ENCODE measurements at places on chromosomes 3 and 15. TPM values are rescaled to one million over a fixed set of nuclear protein-coding genes. Genes with fewer than 3 reads are reported as not detected.
A peak's percentile ranks its signal among the peaks of the same experiment; 100 is the strongest.

- H3K4me1 ChIP-seq: no peaks in the 10 kb centered on the region
- no peak overlapping the region for H3K4me3 ChIP-seq
- no peak for DNase-seq
- H3K27me3 ChIP-seq: peaks cover 5% of the 10 kb centered on the region
- no peak overlapping the region for H3K27ac ChIP-seq
Measured at GRCh38 chr15:90126022-90126421, 23.8 kb upstream of the IDH2 start.

DNA sequence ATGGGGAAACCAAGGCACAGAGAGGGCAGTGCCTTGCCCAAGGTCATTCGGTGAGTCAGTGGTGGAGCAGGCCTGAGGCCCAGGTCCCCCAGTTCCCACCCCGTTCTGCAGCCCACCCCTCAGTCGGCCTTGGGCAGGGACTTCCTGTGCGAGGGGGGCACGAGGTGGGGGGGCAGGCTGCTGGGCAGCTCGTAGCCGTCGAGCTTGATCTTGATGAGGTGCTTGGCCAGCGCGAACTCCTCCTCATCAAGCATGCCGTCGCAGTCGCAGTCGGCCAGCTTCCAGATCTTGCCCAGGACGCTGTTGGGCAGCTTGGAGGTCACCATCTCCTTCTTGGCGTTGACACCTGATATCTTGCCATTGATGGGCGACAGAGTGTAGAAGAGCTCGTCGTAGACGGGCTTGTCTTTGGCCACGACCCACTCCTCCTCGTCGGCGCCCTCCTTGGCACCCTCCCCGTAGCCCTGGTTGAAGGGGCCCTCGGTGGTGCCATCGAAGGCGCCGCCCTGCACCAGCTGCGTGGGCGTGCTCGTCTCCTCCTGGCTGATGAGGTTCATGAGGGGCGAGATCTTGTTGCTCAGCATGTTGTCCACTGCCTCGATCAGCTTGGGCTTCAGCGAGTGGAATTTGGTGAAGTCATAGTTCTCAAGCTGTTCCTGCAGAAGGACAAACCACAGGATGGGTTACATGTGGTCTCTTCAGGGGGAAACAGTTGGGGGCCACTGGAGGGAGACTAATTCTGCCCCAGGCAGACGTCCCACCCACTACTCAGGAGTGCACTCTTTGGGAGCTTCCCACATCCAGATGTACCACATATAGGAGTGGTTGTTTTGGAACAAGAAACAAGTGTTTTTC is 6.9 kb upstream of the SPTBN5 start:
- H3K27ac ChIP-seq: no peak overlapping the region
- H3K4me3 ChIP-seq: no peak overlapping the region
- peaks cover 10% of the 10 kb centered on the region for H3K36me3 ChIP-seq
- H3K4me1 ChIP-seq: no peaks in the 10 kb centered on the region
- no peak for DNase-seq

DNA sequence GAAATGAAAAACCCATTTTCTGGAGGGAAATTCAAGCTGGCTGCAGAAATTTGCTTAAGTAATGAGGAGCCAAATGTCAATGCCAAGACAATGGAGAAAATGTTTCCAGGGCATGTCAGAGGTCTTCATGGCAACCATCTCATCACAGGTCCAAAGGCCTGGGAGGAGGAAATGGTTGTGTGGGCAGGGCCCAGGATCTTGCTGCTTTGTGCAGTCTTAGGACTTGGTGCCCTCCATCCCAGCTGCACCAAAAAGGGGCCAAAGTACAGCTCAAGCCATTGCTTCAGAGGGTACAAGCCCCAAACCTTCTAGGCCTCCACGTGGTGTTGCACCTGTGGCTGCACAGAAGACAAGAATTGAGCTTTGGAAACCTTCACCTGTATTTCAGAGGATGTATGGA is 59.3 kb downstream of the POMGNT2 start:
- H3K4me1 ChIP-seq: no peaks in the 10 kb centered on the region
- H3K27ac ChIP-seq: no peak overlapping the region
- H3K4me3 ChIP-seq: no peak overlapping the region
- no peaks in the 10 kb centered on the region for H3K36me3 ChIP-seq
- DNase-seq: no peak
- no peaks in the 10 kb centered on the region for H3K27me3 ChIP-seq

- no peaks in the 10 kb centered on the region for H3K27me3 ChIP-seq
- no peaks in the 10 kb centered on the region for H3K36me3 ChIP-seq
- H3K27ac ChIP-seq: no peak overlapping the region
- no peak overlapping the region for H3K4me3 ChIP-seq
Measured at GRCh38 chr3:59327376-59327808, 277.6 kb upstream of the CFAP20DC start.

DNA sequence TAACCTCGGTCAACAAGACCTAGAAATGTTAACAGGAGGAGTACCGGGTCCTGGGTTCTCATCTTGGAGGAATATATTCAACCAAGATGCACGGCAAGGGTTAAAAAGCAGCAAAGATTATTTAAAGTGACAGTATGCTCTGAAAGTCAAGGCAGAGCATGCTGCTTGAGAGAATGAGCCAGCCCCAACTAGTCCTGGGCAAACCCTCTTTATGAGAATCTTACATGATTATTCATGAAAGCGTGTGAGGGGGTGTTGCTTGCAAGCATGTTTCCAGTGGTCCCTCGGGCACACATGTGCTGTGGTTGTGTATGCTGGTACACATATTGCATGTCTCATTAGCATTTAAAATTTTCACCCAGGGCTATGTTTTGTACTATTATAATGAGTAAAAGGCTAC is 1445.6 kb downstream of the SI start:
- H3K27ac ChIP-seq: no peak overlapping the region
- H3K4me3 ChIP-seq: no peak overlapping the region
- no peaks in the 10 kb centered on the region for H3K27me3 ChIP-seq
- no peak for DNase-seq
- H3K4me1 ChIP-seq: no peaks in the 10 kb centered on the region

DNA sequence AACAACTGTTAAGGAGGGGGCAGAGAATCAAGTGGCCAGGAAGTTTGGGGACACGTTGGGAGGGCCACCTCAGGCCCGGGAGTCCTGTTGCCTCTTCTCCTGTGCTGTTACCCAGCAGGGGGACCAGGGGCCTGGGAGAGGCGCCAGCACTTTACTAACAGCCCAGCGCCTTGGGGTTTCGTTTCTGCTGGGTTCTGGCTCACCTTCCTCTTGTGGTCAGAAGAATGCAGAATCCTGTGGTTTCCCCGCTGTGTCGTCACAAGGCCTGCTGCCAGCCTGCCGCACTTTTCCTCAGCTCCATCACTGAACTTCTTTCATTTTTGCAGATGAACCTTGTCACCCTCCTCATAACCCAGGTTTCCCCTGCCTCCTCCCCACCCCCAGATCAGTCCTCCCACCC is 67.7 kb downstream of the SLC30A4 start:
- no peak overlapping the region for H3K4me3 ChIP-seq
- peak; percentile 96 for DNase-seq
- H3K27ac ChIP-seq: peak overlapping the region; percentile 81
- peaks cover 20% of the 10 kb centered on the region for H3K4me1 ChIP-seq

GRCh38 chr15:31803388-31803884 is 226.9 kb upstream of the CHRNA7 start:
- DNase-seq: no peak
- H3K27me3 ChIP-seq: no peaks in the 10 kb centered on the region
- H3K27ac ChIP-seq: no peak overlapping the region
- no peak overlapping the region for H3K4me3 ChIP-seq

VWA5B2 gene
- not detected for total RNA-seq
